Stimulated activated CD4-positive, alpha-beta T cell treated with anti-CD3 and anti-CD28 coated beads, Interleukin-15, amount 100 ng/mL, for 1 hour (primary cell): ENCODE measurements at places on chromosomes 2 and 18.

- DNase-seq, result no peak
Measured at GRCh38 chr2:184558713-184559464, 39.4 kb upstream of the ZNF804A start.

- DNase-seq, result no peak
Measured at GRCh38 chr2:73593680-73594079, 48.5 kb downstream of the NAT8 start.

- DNase-seq, result no peak
Measured at GRCh38 chr2:172372436-172372835, 55.0 kb upstream of the ITGA6 start.

DNA sequence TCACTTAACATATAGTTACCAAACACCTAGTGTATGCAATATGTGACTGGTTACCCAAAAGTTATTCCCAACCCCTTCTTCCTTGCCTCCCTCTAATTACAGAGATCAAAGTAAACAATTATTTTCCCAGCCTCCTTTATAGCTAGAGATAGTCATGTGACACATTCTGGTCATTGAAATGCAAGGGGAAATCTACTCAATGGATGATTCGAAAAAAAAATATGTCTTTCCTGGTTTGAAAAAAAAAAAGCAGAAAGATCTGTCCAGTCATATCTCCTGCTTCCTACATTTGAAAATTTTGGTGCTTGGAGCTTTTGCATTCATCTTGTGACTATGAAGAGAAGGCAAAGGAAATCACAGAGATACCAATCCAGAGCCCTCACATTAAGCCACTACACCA lies 27.6 kb upstream of the UGP2 start:
- DNase-seq, result no peak

- no peak for DNase-seq
Measured at GRCh38 chr2:239710953-239711861, 310.4 kb upstream of the HDAC4 start.

DNA sequence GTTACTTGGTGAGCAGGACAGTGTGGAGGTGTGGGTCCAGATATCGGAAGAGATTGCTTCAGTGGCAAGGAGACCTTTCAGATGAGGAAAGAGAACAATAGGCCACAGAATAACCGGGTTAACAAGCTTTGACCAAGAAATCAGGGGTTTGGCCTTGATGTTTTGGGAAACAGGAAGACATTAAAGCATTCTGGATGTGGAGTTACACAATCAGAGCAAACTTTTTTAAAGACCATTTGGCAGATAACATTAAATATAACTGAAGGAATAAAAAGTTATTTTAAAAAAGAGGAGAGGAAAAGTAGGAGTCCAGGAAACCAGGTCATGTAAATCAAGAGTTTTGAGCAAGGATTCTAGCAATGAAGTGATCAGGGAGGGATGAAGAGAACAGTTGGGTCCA lies 35.7 kb downstream of the TNFRSF11A start:
- no peak for DNase-seq

DNA sequence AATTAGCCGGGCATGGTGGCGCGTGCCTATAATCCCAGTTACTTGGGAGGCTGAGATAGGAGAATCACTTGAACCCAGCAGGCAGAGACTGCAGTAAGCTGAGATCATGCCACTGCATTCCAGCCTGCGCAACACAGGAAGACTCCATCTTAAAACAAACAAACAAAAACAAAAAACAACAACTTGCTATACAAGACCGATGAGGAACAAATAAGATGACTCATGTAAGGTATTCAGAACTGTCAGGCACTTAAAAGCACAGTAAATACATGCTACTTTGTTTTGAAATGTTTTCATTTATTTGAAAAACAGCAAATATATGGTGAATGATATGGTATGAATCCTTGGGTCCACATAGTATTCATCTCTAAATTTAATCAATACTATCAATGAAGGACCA lies 66.7 kb downstream of the TRIP12 start:
- DNase-seq, result no peak

GRCh38 chr18:76521417-76522121 lies 26.5 kb upstream of the ZNF516 start:
- no peak for DNase-seq

DNA sequence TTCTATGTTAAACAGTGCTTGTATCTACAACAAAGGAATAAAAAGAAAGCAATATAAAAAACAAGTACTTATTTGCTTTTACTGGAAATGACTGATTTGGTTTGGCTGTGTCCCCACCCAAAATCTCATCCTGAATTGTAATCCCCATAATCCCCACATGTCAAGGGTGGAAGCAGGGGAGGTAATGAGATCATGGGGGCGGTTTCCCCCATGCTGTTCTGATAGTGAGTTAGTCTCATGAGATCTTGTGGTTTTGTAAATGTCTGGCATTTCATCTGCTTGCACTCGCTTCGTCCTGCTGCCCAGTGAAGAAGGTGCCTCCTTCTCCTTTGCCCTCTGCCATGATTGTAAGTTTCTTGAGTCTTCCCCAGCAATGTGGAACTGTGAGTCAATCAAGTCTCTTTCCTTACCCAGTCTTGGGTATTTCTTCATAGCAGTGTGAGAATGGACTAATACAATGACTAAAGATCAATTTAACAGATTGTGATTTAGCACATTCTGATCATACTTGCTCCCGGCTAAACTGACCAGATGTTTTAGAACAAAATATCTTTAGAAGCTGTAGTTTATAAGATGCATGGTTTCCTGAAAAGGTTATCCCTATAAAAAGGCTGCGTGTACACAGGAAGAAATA lies 19.9 kb downstream of the PTH2R start:
- DNase-seq, result no peak

DNA sequence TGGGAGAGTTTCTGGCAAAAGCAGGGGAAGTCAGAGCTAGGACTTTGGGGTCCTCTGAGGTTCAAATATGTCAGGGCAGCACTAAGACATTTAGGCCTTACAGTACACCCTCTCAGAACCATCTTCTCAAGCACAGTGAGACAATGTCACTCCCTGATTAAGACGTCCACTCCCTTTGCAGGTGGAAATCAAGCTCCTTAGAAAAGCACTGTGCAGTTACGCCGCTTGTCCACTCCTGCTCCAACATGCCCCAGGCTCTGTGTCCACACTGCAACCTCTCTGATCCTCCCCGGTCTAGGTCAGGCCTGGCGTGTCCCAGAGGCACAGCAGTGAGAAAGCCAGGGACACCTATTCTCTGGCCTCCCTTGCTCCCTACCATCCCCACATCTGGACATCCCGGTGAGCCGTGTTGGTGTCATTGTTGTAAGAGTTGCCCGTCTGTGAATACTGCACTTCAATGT lies 528.6 kb upstream of the ID2 start:
- no peak for DNase-seq

- no peak for DNase-seq
Measured at GRCh38 chr2:217858519-217859491, 144.0 kb downstream of the TNS1 start.

- no peak for DNase-seq
Measured at GRCh38 chr2:147033044-147033443, 811.8 kb upstream of the ACVR2A start.

- no peak for DNase-seq
Measured at GRCh38 chr2:153299809-153300208, 178.8 kb downstream of the RPRM start.

DNA sequence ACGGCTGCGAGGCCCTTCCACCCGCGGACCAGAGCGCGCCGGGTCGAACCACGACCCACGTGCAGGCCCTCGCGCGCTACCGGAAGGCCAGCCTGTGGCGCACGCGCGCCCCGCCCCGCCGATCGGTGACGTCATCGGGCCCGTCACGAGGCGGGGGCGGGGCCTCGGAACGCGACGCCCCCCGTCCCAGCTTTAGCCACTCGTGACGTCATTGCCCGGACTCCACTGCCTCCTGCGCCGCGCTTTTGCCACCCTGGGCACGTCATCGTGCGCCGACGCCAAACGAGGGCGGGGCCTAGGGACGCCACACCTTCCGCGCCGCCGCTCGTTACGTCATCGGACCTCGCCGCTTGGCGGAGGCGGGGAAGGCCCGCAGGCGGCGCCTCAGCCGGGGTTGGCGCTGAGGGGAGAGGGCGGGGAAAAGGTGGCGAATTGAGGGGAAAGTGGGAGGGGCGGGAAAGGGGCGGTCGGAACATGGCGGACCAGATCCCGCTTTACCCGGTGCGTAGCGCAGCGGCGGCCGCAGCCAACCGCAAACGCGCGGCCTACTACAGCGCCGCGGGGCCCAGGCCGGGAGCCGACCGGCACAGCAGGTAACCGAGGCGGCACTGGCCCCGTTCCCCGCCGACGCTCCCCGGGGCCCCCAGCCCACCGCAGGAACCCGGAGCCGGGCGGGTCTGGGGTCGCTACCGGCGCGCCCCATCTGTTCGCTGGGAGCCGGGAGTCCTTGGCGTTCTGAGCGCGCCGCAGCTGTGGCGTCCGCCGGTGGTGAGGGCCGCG lies at the start of gene ATP9B:
ATP9B (plus strand) TSS at position 458 of the 780 bp plus-strand sequence; CDS start at position 475, 17 bp downstream.
- DNase-seq, result peak; percentile 99

- no peak for DNase-seq
Measured at GRCh38 chr18:76437910-76438309, 57.1 kb downstream of the ZNF516 start.

DNA sequence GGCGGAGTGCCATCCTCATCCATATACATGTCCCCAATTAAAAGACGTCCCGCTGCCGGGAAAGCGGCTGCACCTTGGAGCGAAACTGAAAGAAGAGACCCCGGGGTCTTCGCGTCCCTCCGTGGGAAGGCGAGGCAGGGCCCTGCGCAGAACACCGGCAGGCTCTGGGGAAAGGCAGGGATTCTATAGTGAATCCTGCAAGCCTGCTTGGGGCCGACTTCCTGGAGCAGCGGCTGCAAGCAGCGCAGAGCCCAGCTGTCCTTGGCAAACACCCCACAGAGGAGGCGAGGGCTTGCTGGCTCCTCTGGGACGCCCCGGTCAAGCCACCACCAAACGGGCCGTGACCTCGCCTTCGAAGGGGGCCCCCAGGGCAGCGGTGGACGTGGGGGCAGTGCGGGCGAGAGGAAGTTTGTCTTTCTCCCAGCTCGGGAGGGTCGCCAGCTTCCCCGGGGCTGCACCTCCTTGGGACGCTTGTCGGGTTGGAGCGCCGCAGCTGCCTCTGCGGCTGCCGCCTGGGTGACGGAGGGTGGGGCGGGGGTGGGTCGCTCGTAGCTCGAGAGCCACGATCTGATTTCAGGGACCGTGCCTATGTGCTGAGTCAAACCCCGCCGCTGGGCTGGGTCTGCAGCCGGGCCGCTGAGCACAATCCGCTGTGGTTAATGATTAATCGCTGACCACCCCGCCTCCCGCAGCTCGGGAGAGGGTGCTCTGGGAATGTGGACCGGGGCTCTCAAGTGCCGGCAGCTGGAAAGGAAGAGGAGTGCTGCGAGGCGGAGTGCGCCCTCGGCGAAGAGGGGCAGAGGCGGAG lies 486 bp upstream of the GPR39 start:
- no peak for DNase-seq

- peak; percentile 34 for DNase-seq
Measured at GRCh38 chr18:77000527-77000926, 132.1 kb downstream of the MBP start.

- no peak for DNase-seq
Measured at GRCh38 chr2:165933211-165933910, 20.2 kb downstream of the TTC21B start.

- DNase-seq, result no peak
Measured at GRCh38 chr2:212677466-212677865, 138.9 kb upstream of the ERBB4 start.

GRCh38 chr2:118675531-118675930 lies 171.9 kb downstream of the EN1 start:
- DNase-seq, result no peak

GRCh38 chr2:224264259-224264658 lies 137.6 kb downstream of the FAM124B start:
- no peak for DNase-seq

DNA sequence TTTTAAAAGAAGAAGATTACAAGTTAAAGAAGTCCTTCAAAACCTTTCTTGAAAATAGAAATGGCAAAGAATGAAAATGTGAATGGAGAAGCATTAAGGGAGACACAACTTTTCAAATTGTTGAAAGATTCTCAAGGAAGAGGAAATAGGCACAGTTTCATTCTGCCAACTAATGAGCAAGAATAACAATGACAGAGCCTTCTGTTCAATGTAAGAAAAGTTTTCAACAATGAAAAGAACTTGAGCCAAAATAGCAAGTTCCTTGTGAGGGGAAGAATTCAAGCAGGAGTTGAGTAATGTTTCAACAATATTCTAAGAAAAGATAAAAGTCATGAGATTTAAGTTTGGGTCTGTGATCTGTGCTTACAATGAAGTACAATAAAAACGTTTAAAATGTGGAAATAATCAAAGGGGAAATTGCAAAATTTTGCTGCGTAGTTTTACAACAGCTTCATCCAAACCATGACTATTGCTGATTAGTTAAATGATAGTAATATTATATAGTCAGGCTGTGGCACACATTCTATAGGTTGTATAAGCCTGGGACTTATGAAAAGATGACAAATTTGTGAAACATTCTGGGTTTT lies 122.6 kb downstream of the METTL4 start:
- DNase-seq, result no peak
